H4 (cell line): ENCODE measurements at places on chromosomes 3 and 15. TPM values are rescaled to one million over a fixed set of nuclear protein-coding genes. Genes with fewer than 3 reads are reported as not detected.
A peak's percentile ranks its signal among the peaks of the same experiment; 100 is the strongest.

AMIGO3 gene
- not detected in 2 replicates for total RNA-seq

FBLN2 gene
- total RNA-seq, result not detected in 2 replicates

PLSCR2 gene
- not detected in 2 replicates for total RNA-seq

DNA sequence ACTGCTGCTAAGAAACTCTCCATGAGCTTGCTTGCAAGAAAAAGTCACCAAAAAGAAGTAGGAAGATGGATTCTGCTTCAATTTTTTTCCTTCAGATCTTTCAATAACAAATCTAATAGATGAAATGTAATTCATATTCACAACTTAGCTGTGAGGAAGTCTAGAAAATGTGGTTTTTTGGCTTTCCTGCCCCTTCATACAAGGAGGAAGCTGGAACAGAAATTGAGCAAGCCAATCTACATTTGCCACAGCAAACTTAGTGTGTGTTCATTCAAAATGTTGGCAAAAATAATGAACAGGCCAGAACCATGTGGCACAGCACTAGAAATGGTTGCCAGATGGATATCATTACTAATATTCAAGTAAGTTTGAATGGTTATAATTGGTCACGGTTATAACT, 93.2 kb upstream of the NEDD4 start:
- DNase-seq, result no peak

GRCh38 chr15:38547255-38547997, 17.2 kb downstream of the RASGRP1 start:
- peak; percentile 69 for DNase-seq

GRCh38 chr3:187746442-187747281, 1.4 kb upstream of the BCL6 start:
- peak; percentile 29 for DNase-seq

GRCh38 chr3:154050216-154050615, 71.0 kb upstream of the ARHGEF26 start:
- no peak for DNase-seq

DNA sequence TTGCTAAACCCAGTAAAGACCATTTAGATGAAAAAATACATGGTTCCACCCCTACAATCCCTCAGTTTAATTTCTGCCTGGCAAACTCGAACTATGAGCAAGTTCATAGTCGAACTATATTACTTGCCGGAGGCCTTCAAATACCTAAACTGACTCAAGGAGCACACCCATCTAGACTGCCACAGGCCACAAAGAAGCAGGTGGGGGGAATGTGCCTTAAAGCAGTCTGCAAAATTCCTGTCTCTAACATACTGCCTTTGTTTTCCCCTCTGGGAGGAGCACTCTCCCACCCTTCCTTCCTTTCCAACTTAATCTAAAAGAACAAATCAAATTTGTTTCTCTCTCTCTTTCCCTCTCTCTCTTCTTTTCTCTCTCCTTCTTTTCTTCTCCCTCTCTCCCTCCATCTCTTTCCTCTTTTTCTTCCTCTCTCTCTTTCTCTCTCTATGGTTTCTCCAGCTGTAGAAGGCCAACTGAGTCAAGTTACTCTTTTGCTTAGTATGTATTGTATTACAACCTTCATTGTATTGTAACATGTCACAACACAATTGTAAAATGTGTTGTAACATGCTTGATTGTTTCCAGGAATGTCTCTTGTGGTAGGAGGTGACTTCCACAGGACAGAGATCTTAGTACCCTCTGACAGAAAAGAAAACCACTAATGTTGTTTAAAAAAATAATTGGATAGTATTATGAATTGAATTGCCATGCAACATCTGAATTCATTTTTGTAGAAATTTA, 496.3 kb downstream of the ROBO2 start:
- no peak for DNase-seq
